ENCODE measurements at places on chromosomes 3 and 15. TPM values are rescaled to one million over a fixed set of nuclear protein-coding genes. Genes with fewer than 3 reads are reported as not detected.

- no peaks in the 10 kb centered on the region for H3K36me3 ChIP-seq
- H3K4me1 ChIP-seq = no peaks in the 10 kb centered on the region
- H3K4me3 ChIP-seq = no peak overlapping the region
- H3K27ac ChIP-seq = no peak overlapping the region
- DNase-seq = no peak
Observed at GRCh38 chr15:69595009-69595791, 142.6 kb downstream of the RPLP1 start.

DNA sequence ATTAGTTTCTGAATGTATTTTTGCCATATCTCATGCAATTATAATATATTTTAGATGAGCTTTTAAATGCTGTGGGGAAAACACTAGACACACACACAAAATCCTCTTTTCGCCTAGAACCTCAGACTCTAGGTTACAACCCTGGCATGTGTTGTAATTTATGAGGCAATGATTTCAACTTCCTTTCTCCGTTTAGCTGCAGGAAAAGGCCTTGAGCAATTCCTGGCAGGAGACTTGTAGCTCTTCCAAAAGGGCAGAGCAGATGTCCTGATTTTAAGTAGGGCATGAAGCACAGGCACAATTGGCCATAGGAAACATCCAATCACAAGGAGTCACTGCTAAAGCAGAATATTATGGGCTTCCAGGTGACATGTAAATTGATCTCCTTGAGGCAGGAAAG, 82.0 kb downstream of the GPR156 start:
- no peaks in the 10 kb centered on the region for H3K27me3 ChIP-seq
- DNase-seq = no peak
- no peaks in the 10 kb centered on the region for H3K4me1 ChIP-seq

DNA sequence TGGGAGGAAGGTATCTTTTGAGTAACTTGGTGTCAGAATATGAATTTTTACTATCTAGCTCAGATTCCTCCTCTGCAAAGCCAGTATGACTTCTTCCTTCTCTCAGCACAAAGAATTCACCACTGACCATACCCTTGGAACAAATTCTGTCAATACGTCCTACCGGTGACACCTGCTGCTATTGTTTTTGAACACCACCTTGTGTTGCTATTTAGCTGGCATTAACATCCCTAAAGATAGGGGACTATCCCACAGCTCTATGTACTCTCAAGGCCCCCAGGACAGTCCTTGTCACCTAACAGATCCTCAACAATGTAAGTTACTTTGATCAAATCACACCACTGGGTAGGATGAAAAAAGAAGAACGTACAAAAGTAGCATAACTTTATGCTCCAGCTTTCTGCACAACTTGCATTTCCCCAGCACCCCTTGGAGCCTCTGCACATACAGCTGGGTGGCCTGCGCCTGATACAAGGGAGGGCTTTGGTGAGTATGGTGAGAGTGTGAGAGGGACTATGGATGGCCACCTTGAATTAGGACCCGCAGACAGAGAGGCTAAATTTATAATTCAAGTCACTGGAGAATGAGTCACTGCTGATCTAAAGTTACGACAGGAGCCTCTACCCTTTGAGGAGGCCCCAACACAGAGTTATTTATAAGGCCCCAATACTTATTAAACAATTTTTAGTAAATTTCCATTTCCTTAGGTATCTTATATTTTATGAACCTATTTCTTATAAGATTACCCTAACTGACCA, 2.3 kb upstream of the COLQ start:
- H3K27ac ChIP-seq = no peak overlapping the region
- H3K4me1 ChIP-seq = peaks cover 28% of the 10 kb centered on the region
- no peak overlapping the region for H3K4me3 ChIP-seq

DNA sequence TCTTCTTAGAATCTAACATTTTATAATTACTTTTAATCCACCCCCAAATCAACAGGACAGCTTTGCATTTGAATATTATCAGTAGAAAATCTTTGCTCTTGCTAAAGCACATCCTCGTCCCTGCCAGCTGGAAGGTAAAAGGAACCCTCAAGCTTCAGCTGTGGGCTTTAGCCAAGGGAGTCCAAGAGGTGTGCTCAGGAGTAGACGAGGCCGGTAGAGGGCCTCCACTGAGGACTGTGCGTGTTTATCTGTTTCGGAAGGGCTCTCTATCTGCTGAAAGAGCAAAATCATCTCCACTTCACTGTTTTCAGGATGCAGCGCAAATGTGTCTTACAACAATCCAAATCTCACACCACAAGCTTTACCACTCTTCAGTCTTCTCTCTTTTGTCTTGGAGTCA, 257.4 kb upstream of the IL12A start:
- no peak for DNase-seq
- no peak overlapping the region for H3K27ac ChIP-seq
- no peaks in the 10 kb centered on the region for H3K4me1 ChIP-seq
- no peaks in the 10 kb centered on the region for H3K27me3 ChIP-seq

- H3K27me3 ChIP-seq = no peaks in the 10 kb centered on the region
- H3K27ac ChIP-seq = peak overlapping the region; percentile 97
- H3K36me3 ChIP-seq = peaks cover 63% of the 10 kb centered on the region
Observed at GRCh38 chr3:39150803-39151631, 2.4 kb downstream of the CSRNP1 start.

- H3K4me3 ChIP-seq = no peak overlapping the region
- H3K27ac ChIP-seq = no peak overlapping the region
- H3K27me3 ChIP-seq = no peaks in the 10 kb centered on the region
- no peaks in the 10 kb centered on the region for H3K4me1 ChIP-seq
- no peaks in the 10 kb centered on the region for H3K36me3 ChIP-seq
Observed at GRCh38 chr3:85605066-85605465, 646.3 kb downstream of the CADM2 start.

DNA sequence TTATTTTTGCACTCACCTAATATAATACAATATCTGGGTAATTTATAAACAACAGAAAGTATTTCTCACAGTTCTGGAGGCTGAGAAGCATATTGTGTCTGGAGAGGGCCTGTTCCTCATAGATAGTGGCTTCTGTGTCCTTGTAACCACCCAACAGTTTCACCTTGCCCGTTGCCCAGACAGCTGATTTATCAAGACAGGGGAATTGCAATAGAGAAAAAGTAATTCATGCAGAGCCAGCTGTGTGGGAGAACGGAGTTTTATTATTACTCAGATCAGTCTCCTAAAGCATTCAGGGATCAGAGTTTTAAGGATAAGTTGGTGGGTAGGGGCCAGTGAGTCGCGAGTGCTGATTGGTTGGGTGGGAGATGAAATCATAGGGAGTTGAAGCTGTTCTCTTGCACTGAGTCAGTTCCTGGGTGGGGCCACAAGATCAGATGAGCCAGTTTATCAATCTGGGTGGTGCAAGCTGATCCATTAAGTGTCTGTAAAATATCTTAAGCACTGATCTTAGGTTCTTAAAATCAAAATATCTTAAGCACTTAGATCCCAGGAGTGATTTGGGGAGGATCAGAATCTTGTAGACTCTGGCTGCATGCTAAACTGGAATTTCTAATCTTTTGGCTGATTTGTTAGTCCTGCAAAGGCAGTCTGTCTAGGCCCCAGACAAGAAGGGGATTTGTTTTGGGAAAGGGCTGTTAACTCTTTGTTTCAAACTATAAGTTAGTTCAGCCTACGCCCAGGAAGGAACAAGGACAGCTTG, 33.9 kb upstream of the C15orf39 start:
- no peaks in the 10 kb centered on the region for H3K36me3 ChIP-seq
- H3K27ac ChIP-seq = no peak overlapping the region
- H3K4me1 ChIP-seq = peaks cover 17% of the 10 kb centered on the region
- DNase-seq = peak; percentile 59

DNA sequence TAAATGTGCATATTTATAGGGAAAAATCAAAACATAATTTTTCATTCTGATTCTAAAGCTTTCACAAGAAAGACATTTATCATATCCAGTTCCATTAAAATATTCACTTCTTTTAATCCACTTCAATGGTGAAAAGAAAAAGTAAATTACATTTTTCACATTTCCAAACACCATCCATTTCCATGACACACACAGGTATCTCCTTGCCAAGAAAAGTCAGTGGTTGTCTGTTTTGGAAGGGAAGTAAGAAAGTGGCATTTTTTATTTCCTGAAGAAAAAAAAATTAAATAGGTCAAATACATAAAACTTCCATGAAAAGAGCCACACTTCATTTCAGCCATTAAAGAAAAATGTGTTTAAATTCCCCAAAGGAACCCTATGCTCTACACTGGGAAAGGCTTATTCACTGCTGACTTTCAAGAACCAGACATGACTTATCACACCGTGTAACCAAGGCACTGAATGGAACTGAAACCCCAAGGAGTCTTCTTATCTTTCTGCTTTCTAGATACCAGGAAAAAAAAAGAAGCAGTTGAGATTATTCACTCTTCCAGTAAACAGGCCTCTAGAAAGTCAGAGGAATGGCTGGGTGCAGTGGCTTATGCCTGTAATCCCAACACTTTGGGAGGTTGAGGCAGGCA, 44.5 kb downstream of the OSBPL10 start:
- H3K4me1 ChIP-seq = peaks cover 3% of the 10 kb centered on the region
- H3K27ac ChIP-seq = no peak overlapping the region
- no peak for DNase-seq
- no peak overlapping the region for H3K4me3 ChIP-seq
- H3K27me3 ChIP-seq = peaks cover 3% of the 10 kb centered on the region
- H3K36me3 ChIP-seq = no peaks in the 10 kb centered on the region

GRCh38 chr3:30749230-30749629, 142.8 kb downstream of the TGFBR2 start:
- H3K4me1 ChIP-seq = peaks cover 23% of the 10 kb centered on the region
- H3K4me3 ChIP-seq = no peak overlapping the region
- no peak for DNase-seq
- no peak overlapping the region for H3K27ac ChIP-seq
- H3K36me3 ChIP-seq = no peaks in the 10 kb centered on the region

- H3K36me3 ChIP-seq = no peaks in the 10 kb centered on the region
- peak overlapping the region; percentile 80 for H3K27ac ChIP-seq
- peak overlapping the region; percentile 32 for H3K4me3 ChIP-seq
- peaks cover 36% of the 10 kb centered on the region for H3K4me1 ChIP-seq
- peak; percentile 87 for DNase-seq
Observed at GRCh38 chr15:52261498-52262242, 33.9 kb downstream of the MYO5C start.

DLEC1 gene
- 1.1 TPM for total RNA-seq

CDHR4 gene
- total RNA-seq = 0.22 TPM

FEZF2 gene
- not detected for total RNA-seq

SYNPR gene
- not detected for total RNA-seq

KCNMB2 gene
- total RNA-seq = not detected

Measured in activated CD4-positive, alpha-beta memory T cell treated with anti-CD3 and anti-CD28 coated beads for 36 hours (primary cell).